ENCODE measurements at places on chromosomes 1 and 21.

- DNase-seq, result no peak
Observed at GRCh38 chr1:97501628-97502027, 419.2 kb downstream of the DPYD start.

- no peak for DNase-seq
Observed at GRCh38 chr1:219506936-219507335, 106.0 kb downstream of the ZC3H11B start.

- DNase-seq, result peak; percentile 38
Observed at GRCh38 chr1:42765269-42765668, 1.6 kb downstream of the P3H1 start.

DNA sequence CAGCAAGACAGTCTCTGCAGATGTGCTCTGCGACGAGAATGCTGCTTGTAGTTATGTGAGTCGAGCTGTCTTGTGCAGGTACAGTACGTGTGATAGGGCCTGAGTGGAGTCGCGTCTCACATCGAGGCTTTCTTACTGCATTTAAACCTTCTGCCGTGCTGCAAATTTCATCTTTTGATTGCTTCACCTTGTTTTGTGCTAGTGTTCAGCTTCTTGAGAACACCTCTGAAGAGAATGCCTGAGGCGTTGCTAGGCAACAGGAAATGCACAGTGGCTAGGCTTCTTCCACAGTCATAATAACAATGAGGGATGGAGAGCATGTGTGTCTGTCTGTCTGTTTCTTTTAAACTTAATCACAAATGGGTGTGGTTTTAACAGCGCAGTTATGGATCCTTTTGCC is 52.9 kb downstream of the MRPS6 start:
- DNase-seq, result peak; percentile 21

DNA sequence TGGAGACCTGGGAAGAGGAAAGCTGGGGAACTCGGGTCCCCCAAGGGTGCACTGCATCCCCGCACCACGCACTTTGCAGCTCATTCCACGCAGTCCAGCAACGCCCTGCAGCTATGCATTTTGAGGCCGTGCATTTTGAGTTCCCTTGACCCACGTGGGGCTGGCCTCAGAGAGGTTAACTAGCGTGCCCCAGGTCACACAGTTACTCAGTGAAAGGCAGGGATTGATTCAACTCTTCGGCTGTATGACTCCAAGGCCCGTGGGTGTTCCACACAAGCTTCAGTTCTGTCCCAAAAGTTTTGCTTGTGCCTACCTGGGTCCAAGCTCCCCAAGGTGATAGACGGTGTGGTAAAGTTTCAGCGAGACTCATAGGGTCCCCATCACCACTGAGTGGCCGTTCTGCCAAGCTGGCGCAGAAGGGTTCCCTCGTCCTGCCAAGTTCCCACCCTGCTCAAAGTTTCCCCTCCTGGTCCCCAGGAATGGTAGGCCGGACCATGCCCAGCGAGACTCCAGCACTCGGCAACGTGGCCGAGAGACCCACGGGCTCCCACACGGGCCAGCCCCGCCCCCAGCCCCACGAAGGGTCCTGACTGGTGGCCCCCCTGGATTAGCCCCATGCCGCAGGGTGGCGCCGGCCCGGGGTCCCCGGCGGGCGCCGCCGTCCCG is 611 bp downstream of the HSPG2 start:
- no peak for DNase-seq

- peak; percentile 30 for DNase-seq
Observed at GRCh38 chr21:25307489-25307888, 299.8 kb downstream of the MRPL39 start.

DNA sequence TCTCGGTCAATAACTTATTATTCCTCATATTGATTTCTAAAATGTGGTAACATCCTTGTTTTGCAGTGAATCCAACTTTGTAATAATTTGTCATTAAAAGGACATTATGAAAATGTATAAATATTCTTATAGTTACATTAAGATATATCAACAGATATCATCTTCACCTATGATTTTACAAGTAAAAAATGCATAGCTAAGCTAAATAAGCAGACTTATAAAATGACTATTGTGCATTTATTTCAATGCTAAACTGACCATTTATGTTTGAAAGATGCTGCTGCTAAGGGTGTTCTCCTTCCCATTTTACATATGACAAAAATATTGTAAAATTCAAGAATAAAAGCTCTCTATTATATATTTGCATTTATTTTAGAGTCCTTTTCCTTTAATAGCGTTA is 7.8 kb downstream of the PROX1 start:
- no peak for DNase-seq

DNA sequence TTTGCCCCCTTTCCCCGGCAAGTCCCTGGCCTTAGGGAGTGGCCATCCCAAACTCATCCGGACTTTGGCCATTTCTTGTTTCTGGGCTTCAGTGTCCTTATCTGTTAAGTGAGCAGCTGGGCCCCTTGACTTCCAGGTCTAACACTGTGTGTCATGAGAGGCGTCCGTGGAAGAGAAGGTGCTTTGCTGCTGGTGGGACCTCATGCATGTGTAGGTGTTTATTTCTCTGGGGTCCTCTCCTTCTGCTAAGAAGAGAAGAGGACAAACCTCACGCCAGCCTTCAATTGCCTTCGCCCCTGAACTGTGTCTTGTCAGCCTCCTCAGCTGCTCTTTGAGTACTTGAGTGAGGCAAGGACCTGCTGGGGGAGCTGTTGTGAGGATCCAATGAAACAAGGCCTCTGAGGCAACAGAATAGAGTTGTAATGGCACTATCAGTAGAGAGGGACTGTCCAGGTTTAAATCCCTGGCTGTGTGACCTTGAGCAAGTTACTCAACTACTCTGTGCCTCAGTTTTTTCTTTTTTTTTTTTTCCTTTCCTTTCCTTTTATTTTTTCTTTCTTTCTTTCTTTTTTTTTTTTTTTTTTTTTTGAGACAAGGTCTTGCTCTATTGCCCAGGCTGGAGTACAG is 72.5 kb downstream of the RUNX3 start:
- DNase-seq, result no peak

- DNase-seq, result no peak
Observed at GRCh38 chr1:224433701-224434672, 610 bp downstream of the WDR26 start.

- DNase-seq, result peak; percentile 61
Observed at GRCh38 chr1:82091729-82092128, 291.0 kb downstream of the ADGRL2 start.

GRCh38 chr21:41316200-41317062 is at the start of gene FAM3B:
TSS of gene FAM3B (plus strand) at chr21:41316801. CDS start at chr21:41316880, 79 bp downstream.
- DNase-seq, result no peak

- peak; percentile 9 for DNase-seq
Observed at GRCh38 chr21:38631206-38631605, 132.9 kb upstream of the ERG start.

DNA sequence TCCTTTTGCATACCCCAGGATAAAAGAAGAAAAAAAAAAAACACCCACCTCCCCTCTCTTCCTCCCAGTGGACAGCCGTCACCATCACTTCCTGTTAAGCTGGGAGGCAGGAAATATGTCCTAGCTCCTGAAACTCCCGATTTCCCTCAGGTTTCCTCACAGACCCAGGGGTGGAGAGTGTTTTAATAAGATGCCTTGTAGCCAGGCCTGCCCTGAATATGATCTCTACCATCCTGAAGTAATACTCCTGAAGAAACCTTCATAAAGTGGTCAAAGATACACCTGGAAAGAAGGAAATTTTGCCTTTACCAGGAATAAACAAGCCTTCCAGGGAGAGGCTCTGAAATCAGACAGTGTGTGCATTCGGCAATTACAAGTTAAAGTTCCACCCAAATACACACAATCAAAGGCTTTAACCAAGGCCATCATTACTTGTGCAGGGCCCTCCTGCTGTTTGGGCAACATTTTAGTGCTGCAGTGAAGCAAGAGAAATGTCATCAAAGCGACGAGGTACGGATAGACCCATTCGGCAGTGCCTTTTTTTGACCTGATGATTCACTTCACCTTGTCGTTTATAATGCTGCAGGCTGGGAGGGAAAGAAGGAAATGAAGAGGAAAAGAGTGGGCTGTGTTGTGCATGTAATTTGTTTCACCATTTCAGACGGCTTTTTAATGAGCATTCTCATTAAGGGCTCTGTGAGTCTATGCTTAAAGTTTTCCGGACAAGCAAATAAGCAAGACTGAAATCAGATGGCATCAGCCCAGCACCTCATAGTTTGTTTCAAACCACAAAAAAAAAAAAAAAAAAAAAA is 41.0 kb upstream of the RASAL2 start:
- peak; percentile 35 for DNase-seq

- DNase-seq, result no peak
Observed at GRCh38 chr1:184757891-184758290, 3.2 kb upstream of the EDEM3 start.

- peak; percentile 66 for DNase-seq
Observed at GRCh38 chr1:159141584-159142390, 29.6 kb upstream of the CADM3 start.

- DNase-seq, result no peak
Observed at GRCh38 chr1:116506132-116507004, 64.5 kb downstream of the CD58 start.

GRCh38 chr1:183385340-183386144 is 32.6 kb downstream of the NMNAT2 start:
- no peak for DNase-seq

DNA sequence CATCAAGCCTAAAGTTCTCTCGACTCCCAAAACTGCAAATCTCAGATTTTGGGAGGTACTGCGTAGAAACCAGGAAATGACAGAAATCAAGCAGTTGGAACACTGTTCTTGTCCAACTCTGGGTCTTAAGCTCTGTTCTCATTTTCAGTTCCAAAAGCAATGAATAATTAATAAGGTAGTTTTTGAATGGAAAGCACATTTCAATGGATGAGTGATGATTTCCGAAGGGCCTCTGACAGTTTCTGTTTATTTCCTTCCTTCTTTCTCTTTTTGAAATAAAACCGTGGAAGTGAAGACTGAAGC is 20.9 kb upstream of the TARBP1 start:
- no peak for DNase-seq

DNA sequence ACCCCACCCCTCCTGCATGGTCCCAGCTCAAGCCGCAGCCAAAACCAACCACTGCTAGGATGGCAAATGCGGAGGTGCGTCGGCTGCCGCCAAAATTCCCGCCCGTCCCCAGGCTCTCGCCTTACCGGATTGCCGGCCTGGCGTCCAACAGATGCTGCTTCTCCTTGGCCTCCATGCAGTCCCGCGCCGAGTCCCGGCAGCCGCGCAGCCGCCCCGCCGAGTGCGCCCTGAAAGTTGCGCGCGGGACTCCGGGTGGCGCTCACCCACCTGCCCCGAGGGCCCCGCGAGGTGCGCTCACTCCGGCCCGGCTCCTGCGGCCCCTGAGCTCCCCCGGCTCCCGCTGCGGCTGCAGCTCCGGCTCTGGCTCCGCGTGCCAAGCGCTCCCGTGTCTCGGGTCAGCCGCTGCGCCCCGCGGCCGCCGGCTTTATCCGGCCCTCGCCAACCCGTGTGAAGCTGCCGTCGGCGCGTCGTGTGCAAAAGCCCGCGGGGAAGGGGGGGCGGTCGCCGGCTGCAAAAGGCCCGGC is at the start of gene SLC30A2:
SLC30A2 (minus strand) TSS at position 397 of the 524 bp plus-strand sequence; CDS start at position 175, 222 bp downstream.
- DNase-seq, result no peak

DNA sequence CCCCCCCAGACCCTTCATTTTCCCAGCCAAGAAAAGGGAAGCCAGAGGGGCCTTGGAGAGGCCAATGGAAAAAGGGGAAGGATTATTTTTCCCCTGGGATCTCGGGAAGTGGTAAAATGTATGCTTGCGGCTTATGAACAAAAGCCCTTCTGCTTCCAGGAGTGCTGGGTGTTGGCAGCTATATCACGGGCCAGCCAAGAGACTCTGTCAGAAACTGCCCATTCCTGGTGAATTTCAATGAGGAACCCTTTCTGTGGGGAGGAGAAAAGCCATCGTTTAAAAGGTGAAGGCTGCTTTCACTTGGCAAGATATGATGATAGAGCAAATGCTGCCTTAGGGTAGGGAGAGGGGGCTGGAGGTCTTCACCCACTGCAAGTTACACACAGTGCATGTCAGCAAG is 69.7 kb upstream of the ZC3H12A start:
- no peak for DNase-seq

DNA sequence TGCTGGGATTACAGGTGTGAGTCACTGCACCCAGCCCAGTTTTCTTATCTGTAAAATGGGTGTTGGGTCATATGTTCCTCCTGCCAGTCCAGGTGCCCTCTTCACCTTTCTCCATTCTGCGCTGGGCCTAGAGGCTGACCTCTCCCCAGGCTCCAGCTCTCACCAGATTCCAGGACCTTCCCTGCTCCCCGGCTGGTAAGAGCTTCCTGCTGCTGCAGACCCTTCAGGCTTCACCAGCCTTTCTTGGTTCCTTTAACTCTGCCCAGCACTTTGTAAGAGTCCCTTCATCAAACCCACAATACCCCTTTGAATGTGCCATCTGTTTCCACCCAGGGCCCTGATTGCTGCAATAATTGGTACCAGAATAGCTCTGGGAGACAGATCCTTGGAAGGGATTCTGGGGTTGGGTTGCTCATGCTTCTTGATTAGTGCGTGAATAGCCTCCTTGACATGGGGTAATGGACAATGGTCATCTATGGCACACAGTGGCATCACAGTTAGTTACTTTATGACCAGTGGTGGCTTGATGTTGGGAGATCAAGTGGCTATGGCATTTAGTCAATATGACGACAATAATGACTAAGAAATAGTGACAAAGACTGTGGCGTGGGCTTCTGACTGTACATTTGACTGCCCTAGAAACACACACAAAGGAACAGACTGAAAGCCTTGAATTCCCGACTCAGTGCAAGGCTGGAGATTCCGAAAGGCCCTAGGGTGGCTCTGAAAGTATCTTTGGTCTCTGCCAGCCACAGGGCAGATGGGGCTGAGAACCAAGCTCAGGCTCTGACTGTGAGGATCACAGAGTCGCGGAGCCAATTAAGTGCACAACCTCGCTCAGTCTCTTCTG is 67.3 kb downstream of the SLC9A1 start:
- DNase-seq, result no peak

DNA sequence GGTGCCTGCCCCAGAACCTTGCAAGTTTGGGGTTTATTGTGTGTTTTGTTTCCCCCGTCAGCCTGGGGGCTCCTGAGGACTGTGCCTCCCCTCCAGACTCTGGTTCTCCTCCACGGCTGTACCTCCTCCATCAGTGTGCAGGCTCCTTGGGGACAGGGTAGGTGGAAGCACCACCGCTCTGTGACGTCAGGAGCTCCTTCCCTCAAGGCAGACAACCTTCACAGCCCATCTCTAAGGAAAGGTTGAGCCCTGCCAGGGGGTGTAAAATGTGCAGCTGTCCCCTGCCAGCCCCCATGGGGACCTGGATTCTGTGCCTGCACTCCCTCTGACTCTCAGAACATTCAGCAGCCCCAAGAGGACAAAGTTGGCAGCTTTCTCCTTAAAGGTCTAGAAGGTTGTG is 465 bp upstream of the HSPB7 start:
- no peak for DNase-seq

DNA sequence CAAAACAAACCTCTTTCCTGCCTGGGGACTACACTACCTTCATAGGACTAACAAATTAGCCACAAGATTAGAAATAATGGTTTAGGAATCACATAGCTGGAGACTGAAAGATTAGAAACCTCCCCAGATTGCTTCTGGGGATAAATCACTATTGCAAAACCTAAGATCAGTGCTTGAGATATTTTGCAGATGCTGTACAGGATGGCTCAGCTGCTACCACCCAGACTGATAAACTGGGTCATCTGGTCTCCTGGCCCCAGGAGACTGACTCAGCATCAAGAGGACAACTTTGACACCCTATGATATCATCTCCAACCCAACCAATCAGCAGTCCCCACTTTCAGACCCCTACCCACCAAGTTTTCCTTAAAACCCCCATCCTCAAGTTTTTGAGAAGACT is 137.0 kb downstream of the LRRC53 start:
- no peak for DNase-seq

GRCh38 chr1:16727190-16728111 is 12.9 kb upstream of the RNU1-4 start:
- peak; percentile 59 for DNase-seq
